Smooth muscle cell of the umbilical artery (primary cell): ENCODE measurements at places on chromosomes 1 and 21. TPM values are rescaled to one million over a fixed set of nuclear protein-coding genes. Genes with fewer than 3 reads are reported as not detected.

NTNG1 gene
- total RNA-seq, result 0.30 and 2.2 TPM in 2 replicates

WNT3A gene
- not detected in 2 replicates for total RNA-seq

SLC2A5 gene
- 2.4 and 12.5 TPM in 2 replicates for total RNA-seq

C8B gene
- under 0.01 TPM in 1 of 2 replicates, not detected in the other for total RNA-seq

PODN gene
- 0.37 and 1.5 TPM in 2 replicates for total RNA-seq

PLXNA2 gene
- 3.3 TPM in 2 replicates for total RNA-seq

TFF2 gene
- total RNA-seq, result not detected in 2 replicates

USP25 gene
- 17.8 and 28.2 TPM in 2 replicates for total RNA-seq

FCRL3 gene
- not detected in 2 replicates for total RNA-seq

ZYG11A gene
- total RNA-seq, result 0.23 TPM in 1 of 2 replicates, not detected in the other

EDARADD gene
- total RNA-seq, result not detected in 2 replicates

RGS8 gene
- total RNA-seq, result not detected in 2 replicates

TPTE gene
- not detected in 2 replicates for total RNA-seq

HCRTR1 gene
- 0.14 and 0.30 TPM in 2 replicates for total RNA-seq

TMEM125 gene
- total RNA-seq, result not detected in 2 replicates

L1TD1 gene
- total RNA-seq, result not detected in 2 replicates

FAM72B gene
- 0.30 and 2.5 TPM in 2 replicates for total RNA-seq

ST6GALNAC5 gene
- total RNA-seq, result 140 and 184 TPM in 2 replicates

OR2G6 gene
- total RNA-seq, result not detected in 2 replicates

CLDN8 gene
- not detected in 2 replicates for total RNA-seq

TCEA3 gene
- total RNA-seq, result 9.8 and 13.9 TPM in 2 replicates

RASAL2 gene
- total RNA-seq, result 19.6 and 34.2 TPM in 2 replicates

LCE3E gene
- total RNA-seq, result not detected in 2 replicates

NEK2 gene
- total RNA-seq, result 2.1 and 17.3 TPM in 2 replicates

SESN2 gene
- 20.3 and 36.5 TPM in 2 replicates for total RNA-seq

IL19 gene
- not detected in 2 replicates for total RNA-seq

PLA2G2C gene
- total RNA-seq, result not detected in 2 replicates

MAPKAPK2 gene
- total RNA-seq, result 32.1 and 52.4 TPM in 2 replicates

C1orf185 gene
- not detected in 2 replicates for total RNA-seq

ODR4 gene
- 26.7 and 31.5 TPM in 2 replicates for total RNA-seq

TMEM82 gene
- not detected in 2 replicates for total RNA-seq

BSND gene
- not detected in 2 replicates for total RNA-seq

S100A2 gene
- 0.59 and 1.4 TPM in 2 replicates for total RNA-seq

CLCNKB gene
- 0.09 and 0.30 TPM in 2 replicates for total RNA-seq

SIM2 gene
- total RNA-seq, result 0.05 TPM in 1 of 2 replicates, not detected in the other

C1orf94 gene
- total RNA-seq, result not detected in 2 replicates

KRTCAP2 gene
- total RNA-seq, result 68.0 and 136 TPM in 2 replicates

ATP1A4 gene
- total RNA-seq, result not detected in 2 replicates

PTAFR gene
- 0.05 TPM in 1 of 2 replicates, not detected in the other for total RNA-seq
